D721Med (cell line): ENCODE measurements at places on chromosomes 2 and 18.

DNA sequence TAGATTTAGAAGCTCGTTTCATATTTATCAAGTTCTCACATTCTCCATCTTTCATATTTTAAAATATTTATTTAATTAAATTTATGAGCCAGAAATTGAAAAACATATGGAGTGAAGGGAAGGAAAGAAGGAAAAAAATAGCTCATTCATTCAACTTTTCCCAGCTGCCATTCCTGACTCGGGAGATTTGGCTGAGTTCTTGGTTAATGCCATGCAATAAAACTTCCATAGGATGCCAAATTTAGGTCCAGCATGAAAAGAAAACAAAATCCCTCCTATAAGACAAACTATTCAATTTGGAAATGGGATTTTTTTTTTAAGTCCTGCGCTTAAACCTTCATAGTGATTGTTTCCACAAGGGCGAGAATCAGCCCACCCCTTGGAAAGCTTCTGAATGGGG lies 426.1 kb upstream of the TNP1 start:
- DNase-seq: no peak

DNA sequence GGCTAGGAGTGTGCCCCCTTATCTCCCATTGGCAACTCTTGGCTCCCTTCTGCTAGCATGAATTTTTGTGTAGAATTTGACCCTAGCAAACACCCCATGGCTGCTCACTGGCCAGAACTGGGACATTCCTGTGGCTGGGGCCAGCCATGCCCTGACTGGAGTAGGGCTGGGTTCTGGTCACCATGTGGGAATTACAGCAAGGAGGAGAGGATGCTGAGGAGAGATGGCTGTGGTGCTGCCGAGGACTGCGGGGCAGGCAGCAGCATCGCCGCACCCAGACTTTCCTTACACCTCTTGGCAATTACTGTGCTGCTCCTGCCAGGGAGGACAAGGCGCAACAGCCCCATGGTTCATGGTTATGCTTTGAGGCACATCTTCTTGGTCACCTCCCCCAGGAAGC lies 12.7 kb downstream of the KCNF1 start:
- no peak for DNase-seq

DNA sequence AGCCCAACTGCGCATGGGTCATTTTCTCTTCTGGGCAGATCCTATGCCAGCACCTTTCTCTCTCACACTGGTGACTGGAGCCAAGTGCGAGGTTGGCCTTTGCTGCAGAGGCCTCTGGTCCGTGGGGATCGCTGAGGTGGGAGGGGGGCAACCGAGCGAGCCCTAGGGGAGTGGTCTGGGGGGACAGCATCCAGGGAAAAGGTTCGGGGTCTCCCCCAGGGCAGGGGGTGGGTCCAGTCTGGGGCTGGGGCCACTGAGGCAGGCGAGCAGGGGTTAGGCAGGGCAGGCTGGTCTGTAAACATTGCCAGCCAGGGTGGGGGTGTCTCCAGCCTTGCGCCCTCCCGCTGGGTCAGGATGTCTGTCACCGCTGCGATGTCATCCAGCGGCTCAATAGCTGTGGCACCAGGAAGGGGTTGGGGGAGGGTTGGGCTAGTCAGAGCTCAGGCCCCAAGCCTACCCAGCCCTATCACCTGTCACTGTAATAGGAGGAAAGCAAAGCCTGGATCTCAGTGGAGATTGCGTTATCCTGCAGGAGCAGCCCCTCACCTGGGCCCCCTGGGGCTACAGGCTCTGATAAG lies 4.7 kb downstream of the WDR54 start:
- DNase-seq: no peak

DNA sequence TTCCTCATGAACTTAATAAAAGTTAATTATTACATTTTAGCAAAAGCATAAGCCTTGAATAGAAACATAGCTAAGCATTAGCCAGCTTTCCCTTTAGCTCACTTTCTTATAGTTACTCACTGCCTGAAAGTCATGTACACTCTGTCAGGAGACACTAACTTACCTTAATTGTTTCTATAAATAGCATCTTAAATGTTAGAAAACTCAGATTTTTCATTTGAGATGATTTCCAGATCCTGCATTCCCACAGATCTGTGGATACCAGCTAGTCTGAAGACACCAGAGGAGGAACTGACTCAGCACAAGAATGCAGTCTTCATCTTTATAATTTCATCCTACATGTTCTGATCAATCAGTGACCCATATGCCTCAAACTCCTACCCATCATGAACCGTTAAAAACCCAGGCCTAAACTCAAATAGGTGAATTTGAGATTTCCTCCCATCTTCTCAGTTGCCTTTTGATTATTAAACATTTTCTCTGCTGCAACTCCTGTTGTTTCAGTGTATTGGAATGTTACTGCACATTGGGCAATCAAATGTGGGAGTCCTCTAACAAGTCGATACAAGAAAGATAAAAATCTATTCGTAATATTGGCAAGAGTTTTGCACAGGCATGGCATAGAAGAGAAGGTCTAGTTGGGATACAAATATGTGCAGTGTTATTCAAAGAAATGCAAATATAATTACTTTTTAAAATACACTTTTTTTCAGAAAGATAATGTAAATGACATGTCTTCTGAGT lies 857.4 kb upstream of the CDH2 start:
- DNase-seq: no peak

DNA sequence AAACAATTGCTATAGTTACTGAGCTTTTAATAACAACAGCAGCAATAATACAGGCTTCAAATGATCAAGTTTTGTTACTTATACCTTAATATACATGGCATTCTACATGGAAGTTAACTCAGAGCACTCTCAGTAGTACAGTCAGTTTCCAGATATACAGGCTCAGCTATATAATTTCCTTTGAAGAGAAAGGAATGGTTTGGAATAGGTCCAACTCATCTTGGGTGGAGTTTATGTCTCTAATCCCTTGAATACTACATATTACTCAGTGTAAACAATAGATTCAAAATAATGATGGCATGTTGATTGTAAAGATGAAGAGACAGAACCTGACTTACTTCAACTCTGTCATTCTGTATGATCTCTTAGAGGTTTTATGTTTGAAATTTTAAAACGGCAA lies 174.9 kb downstream of the EPHA4 start:
- no peak for DNase-seq

DNA sequence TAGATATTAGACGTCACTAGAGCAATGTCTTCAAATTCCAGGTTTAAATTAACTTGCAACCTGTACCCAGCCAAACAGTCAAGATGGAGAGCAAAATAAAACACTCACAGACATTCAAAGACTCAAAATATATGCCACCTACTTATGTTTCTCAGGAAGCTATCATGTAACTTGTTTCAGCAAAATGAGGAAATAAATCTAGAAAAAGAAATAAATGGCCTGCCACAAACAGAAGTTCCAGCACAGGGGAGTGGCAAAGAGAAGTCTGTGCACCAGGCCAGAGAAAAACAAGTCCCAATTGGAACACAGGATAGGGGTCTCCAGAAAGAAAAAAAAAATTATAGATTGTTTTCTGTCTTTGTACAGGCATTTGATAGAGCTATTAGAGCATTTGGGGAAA lies 96.7 kb downstream of the LRP2 start:
- no peak for DNase-seq

- no peak for DNase-seq
Measured at GRCh38 chr2:27489118-27489497, 435 bp downstream of the IFT172 start.

DNA sequence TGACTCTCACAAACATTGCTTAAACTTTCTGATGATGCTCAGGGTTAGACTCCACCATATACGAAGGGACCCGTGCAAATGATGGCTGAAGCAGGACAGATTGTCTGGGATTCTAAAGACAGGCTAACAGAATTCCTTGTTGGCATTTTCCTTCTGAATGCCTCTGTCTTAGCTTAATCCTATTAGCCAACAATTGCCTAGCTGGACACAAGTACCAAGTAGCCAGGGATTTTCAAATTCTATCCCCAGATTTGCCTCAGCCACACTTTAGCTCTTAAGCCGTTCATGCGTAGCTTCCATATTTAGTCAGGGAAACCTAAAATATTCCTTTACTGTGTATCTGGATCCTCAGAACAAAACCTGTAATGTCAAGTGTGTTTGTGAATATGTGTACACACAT lies 40.0 kb downstream of the COL4A3 start:
- peak; percentile 25 for DNase-seq

GRCh38 chr2:179410552-179411356 lies 146.1 kb upstream of the SESTD1 start:
- no peak for DNase-seq
